Inflammatory macrophage (primary cell): ENCODE measurements at places on chromosomes 1 and 21.

DNA sequence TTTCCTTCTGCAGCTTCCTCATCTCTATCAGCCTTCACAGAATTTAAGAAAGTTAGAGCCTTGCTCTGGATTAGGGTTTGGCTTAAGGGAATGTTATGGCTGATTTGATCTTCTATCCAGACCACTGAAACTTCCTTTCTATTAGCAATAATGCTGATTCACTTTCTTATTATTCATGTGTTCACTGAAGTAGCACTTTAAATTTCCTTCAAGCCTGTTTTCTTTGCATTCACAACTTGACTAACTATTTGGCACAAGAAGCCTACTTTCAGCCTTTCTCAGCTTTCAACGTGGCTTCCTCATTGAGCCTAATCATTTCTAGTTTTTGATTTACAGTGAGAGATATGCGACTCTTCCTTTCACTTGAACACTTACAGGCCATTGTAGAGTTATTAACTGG lies 528.5 kb downstream of the PLPP3 start:
- no peak for DNase-seq

DNA sequence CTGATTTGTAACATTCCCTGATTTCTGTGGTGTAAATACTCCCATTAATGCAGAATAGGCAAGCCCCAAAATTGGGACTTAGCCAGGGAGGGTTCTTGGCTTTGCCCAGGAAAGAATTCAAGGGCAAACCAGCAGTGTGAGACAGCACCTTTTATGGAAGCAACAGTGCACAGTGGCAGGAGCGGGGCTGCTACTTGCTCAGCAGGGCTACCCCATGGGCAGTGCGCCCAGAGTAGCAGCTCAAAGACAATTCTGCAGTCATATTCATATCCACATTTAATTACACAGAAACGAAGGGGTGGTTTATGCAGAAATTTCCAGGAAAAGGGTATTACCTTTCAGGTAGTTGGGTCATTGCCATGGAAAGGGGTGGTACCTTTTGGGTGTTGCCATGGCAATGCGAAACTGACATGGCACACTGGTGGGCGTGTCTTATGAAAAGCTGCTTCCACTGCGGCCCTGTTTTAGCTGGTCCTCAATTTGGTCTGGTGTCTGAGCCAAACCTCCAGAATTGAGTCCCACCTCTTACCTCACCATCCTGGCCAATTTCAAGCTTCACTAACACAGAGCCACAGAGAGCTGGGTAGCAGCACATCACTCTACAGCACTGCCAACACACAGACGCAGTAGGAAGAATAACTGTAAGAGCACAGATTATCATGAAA lies 35.9 kb downstream of the FHAD1 start:
- DNase-seq = no peak

- DNase-seq = no peak
Measured at GRCh38 chr1:51814513-51814912, 64.0 kb downstream of the NRDC start.

DNA sequence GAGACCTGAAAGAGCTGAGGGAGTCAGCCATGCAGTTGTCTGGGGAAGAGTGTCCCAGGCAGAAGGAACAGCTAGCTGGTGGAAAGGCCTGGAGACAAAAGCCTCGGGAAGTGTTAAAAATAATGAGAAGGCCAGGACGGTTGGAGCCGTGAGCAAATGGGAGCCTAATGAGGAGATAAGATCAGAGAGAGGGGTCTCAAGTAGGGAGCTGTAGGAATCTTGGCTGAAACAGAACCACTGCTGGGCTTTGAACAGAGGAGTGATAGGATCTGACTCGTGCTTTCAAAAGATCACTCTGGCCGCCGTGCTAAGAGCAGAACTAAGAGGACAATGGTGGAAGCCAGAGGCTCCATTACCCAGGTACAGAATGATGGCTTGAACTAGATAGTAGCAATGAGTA lies 1.9 kb upstream of the FOXJ3 start:
- DNase-seq = no peak

- DNase-seq = no peak
Measured at GRCh38 chr1:22579541-22580155, 16.4 kb downstream of the EPHA8 start.

- no peak for DNase-seq
Measured at GRCh38 chr1:116154536-116154935, 43.3 kb downstream of the MAB21L3 start.

GRCh38 chr1:34975338-34975737 lies 9.8 kb downstream of the TMEM35B start:
- no peak for DNase-seq

- DNase-seq = no peak
Measured at GRCh38 chr1:15049067-15049466, 104.5 kb upstream of the TMEM51 start.

DNA sequence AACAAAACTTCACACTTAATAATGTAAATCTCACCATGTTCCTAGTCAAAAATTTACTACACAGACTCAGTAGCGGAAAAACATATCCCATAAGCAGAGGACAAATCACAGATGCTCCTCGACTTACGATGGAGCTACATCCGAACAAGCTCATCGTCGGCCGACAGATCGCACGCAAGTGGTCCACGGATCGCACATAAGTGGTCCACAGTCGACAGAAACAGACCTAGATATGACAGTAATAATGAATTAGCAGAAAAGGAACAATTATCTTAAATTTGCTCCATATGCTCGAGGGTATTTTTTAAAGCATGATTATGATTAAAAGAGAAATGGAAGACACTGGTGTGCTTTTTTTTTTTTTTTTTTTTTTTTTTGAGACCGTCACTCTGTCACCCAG lies 36.3 kb downstream of the WDR4 start:
- DNase-seq = no peak

DNA sequence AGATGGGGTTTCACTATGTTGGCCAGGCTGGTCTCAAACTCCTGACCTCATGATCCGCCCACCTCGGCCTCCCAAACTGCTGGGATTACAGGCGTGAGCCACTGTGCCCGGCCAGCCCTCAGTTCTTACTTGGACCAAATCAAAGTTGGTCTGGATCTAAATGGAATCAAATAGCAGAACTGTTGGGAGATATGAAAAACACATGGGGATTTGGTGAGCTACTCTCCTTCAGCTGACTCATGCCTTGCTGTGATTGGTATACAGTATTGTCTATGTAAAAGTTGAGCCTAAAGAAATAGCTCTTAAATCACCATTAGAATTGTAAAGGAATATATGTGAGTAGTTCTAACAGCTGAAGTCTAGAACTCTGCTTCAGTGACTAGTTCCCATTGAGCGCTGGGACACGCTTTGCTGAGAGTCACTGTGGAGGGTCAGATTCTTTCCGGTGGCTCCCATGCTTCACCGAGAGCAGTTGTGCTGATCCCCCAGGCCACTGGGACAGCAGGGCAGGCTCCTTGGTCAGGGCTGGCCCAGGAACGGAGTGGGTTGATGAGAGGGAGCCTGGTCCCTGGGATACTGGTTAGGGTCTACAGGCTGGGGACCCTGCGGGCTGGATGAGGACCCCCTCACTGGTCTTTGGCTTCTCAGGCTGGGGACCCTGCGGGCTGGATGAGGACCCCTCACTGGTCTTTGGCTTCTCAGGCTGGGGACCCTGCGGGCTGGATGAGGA lies 14.0 kb downstream of the PKNOX1 start:
- no peak for DNase-seq

DNA sequence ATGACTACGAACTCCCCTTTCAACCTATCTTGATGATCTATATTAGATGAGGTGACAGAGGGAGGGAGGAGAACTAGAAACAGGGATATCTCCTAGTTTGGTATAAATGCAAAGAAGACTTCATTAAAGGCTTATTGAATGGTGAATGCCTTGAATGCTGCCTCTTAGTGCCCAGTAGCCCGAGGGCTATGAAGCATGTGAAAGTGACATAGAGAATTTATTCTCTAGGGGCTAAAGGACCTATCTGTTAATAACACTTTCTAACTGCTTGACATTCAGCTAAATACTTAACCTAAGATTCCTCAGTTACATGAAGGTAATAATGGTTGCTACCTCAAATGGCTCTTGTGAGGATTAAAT lies 764.1 kb downstream of the LTN1 start:
- DNase-seq = no peak

GRCh38 chr1:199629624-199630023 lies 397.9 kb upstream of the NR5A2 start:
- no peak for DNase-seq

- no peak for DNase-seq
Measured at GRCh38 chr1:214557952-214558735, 6.7 kb upstream of the PTPN14 start.

- DNase-seq = no peak
Measured at GRCh38 chr1:92923664-92924063, 37.6 kb downstream of the DIPK1A start.

- DNase-seq = peak; percentile 66
Measured at GRCh38 chr1:205484985-205485967, 19.2 kb upstream of the CDK18 start.

DNA sequence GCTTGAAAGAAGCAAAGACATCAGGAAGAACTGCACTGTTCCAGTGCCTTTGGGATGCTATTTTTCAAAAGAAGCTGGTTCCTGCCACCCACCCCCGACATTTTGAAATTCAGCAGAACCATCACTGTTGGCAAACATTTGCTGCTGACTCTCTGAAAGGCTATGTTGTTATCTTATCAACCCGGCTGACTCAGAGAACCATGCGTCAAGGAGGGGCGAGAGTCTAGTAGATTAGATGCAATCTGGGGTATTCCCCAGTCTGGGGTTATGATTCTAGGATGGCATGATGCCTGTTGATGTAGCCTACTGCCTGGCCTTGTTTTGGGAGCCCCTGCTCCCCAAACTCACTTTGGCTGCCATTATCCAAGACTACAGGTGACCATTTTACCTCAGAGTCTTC lies 267.8 kb upstream of the RUNX1 start:
- DNase-seq = no peak
